ENCODE measurements at places on chromosomes 3 and 15.

GRCh38 chr15:89790206-89790605 is 14.1 kb downstream of the MESP2 start:
- no peak for ATAC-seq

DNA sequence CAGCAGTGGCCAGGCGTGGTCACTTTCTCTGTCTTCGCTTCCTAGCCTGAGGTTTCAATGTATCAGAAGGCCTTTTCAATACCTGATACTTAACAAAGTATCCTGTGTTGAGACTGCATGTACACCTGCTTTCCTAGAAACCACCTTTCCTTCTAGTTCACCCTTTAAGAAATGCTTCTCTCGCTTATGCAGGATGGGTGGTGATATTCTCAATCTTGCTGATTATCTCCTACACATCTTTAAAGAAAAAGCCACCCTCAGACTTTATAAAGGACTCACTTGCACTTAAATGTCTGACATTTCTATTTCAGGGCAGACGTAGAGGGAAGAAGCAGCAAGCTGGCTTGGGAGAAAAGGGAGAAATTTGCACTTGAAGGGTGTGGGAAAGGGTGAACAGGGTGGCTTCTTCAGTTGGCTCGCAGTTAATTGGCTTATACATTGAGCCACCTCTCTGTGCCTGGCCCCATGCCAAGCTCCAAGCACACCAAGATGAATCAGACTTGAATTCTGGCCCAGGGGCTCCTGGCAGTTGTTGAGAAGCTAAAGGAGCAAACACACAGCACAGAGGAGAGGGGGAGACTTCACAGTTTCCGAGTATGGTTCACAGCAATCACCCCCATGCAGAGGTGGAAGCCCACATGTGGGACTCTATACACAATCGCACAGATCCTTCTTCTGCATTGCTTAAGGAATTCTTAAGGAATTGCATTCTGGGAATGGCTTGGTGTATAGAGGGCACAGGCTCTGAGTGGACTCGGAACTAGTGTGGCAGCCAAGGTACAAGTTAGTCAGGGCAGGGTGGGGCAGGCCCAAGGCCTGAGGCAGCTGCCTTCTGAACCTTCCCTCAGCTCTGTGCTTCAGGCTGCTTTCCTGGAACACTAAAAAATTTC is 1.3 kb downstream of the ARL6IP5 start:
- ATAC-seq, result peak; percentile 7

- no peak for ATAC-seq
Observed at GRCh38 chr3:42166662-42167300, 75.6 kb downstream of the TRAK1 start.

DNA sequence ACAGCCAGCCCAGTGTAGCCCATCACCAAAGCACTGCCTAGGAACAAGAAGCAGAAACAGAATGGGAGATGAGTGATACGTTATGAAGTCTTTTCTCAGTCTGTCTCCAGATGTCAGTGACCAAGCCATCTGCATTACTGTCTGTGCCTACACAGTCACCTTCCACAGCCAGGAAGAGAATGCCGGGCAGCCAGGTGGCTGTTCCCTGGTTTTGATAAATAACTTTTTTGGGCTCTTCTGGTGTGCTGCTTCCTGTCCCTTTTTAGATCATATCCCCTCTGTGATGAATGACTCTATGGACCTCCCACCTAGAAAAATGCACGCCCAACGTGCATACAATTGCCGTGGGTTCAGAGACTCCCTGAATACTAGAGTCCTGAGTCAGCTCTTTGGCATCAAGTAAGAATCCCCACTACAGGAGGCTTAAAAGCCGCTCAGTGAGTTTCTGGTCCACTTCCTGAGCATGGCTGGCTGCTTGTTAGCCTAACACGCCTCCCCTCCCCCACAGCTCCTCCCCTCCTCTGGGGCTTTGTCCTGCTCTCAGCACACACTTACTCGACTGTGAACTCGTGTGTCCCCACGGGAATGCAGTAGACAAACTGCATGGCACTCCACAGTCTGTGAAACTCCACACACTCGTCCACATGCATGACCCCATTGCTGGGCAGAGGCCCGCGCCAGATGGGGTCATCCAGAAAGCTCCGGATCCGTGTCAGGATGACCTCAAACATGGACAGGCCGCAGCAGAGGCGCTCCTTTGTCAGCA is 34.7 kb downstream of the NIPA2 start:
- ATAC-seq, result no peak

GRCh38 chr3:54940971-54941370 is 13.1 kb upstream of the LRTM1 start:
- no peak for ATAC-seq
